WTC11 (cell line): ENCODE measurements at places on chromosomes 13 and 19.

DNA sequence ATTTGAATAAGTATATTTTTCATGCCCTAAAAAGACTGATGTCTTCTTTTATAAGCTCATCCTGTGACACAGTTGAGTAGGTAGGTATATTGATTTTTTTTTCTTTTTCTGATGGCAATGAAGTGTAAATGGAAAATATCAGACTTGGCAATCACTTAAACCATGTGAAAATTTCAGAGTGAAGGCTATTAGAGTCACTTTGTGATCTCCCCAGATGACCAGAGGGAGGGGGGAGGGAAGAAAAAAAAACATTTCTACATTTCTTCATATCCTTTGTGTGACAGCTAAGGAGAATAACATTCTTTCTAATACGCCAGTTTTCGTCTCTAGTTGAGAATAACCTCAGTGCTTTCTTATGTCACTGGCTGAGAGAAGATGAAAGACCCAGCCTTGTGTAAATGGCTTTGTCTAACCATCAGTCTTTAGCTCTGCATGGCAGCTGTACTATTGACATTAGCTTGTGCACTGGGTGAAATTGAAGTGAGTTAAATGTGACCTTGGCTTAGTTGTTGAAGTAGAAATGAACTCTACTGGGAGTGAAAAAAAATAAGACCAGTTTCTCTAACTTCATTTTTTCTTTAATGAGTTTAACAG lies 332.1 kb upstream of the DACH1 start:
- no peak for DNase-seq

DNA sequence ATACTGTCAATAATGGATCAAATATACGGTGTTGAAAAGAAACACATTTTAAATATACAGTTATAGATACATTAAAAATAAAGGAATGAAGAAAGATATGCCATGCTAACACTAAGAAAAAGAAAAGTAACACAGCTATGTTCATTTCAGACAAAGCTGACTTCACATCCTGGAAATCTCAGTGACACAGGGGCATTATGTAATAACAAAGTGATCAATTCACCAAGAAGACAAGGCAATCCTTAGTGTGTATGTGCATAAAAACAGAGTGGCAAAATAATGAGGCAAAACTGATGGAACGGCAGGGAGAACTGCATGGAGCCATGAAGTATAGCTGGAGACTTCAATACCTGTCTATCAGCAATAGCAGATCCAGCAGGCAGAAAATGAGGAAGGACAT lies 13.1 kb downstream of the ZNF14 start:
- no peak for DNase-seq

GRCh38 chr19:46737298-46737654 lies 8.6 kb upstream of the FKRP start:
- DNase-seq, result no peak

GRCh38 chr13:31904941-31905824 lies 126.4 kb upstream of the FRY start:
- no peak for DNase-seq

GRCh38 chr13:23725922-23726321 lies 155.7 kb downstream of the TNFRSF19 start:
- no peak for DNase-seq

DNA sequence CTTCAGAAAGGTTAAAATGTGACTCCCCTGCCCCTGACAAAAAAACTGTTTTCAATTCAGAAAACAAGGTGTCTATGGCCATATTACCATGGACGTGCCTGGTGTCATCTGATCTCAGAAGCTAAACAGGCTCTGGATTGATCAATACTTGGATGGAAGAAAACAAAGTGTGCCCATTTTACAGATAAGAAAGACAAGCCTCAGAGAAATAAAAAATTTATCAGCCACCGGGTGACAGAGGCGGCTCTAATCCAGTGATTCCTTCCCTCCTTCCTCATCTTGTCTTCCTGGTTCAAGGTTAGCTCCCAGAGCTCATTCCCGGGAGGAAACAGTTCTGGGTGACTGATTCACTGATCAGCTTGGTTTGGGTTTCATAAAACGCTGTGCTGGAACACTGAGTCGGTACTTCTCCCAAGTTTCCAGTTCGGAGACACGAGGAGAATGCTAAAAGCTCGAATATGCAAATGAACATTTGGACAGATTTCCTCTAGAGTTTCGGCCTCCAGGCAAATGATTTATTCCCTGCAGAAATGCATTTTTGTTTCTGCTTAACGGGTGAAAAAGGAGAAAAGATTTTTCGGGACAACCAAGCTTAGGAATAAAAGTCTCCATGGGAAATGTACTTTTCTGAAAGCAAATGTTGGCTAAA lies 211.2 kb downstream of the UQCRFS1 start:
- DNase-seq, result no peak

GRCh38 chr19:38759590-38760003 lies 13.7 kb downstream of the LGALS7 start:
- DNase-seq, result no peak
